ENCODE measurements at places on chromosomes 13 and 19.
A peak's percentile ranks its signal among the peaks of the same experiment; 100 is the strongest.

DNA sequence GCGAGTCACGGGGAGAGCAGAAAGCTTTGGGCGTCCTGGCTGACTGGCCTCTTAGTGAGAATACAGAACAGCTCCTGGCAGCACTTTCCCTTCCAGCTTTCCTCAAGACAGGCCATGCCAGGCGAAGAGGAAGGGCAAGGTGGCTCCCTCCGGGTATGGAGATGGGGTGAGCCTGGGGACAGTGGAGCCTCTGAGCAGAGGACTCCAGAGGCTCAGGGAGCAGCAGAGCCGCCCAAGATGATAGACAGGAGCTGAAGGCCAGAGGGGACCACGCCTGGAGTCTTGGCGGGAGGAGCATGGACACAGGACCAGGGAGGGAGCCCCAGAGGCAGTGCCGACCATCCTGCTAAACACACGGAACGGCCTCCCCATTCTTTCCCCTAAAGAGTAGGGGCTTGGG, 229.1 kb downstream of the TM9SF2 start:
- no peak for DNase-seq

DNA sequence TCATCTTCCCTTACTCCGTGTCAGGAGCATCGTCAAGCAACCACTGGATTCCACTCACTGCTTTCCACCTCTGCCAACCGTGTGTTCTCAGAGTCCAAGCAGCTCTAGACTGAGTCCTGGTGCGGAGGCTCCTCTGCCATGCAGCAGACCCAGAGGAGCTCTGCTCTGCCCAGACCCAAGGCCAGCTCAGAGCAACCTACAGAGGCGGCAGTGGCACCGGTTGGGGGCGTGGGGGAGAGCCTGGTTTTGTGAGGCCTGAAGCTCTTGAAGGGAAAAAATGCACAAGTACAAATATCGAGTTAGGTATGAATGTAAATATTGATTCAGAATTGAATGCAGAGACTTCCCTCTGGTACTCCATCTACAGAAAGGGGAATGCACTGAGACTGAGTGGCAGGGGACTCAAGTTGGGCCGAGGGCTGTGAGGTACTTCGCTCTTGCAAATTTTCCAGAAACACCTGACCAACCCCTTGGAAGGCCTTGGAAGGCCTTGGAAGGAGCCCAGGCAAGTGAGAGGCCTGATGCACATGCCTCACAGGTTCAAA, 46.7 kb downstream of the GJA3 start:
- no peak for DNase-seq

- DNase-seq = no peak
Measured at GRCh38 chr13:26967119-26968038, 204.2 kb downstream of the USP12 start.

- no peak for DNase-seq
Measured at GRCh38 chr13:51601601-51602565, 17.6 kb downstream of the WDFY2 start.

DNA sequence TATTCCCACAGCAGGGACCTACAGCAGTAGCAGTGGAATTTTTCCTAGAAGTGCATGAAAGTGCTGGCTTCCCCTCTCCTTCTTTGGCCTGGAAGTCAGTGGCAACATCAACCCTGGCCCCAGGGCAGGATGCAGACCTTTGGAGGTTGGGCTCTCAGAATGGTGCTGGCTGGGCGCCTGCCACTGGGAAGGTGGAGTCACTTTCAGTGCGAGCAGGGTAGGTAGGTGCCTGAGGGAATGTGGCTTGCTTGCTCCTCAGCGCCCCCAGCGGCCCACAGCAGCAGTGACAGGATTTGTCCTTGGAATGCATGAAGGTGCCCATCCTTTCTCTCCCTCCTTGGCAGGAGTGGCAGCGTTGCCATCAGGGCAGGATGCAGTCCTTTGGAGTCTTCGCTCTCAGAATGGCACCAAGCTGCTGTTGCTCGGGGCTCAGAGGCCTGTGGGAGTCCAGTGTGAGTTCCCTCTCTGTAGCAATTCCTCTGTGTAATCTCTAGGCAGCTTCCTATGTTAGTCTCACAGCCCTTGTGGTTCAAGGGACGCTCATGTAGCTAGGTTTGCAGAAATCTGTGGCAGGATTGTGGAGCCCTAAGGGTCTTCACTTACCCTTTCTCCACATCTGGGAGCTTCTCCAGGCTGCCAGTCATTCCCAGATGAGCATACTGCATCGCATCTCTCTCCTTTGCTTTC, 354.4 kb upstream of the DACH1 start:
- DNase-seq = peak; percentile 1

GRCh38 chr13:50340551-50341287, 325.5 kb downstream of the KCNRG start:
- DNase-seq = no peak

GRCh38 chr19:18300930-18301717, 19.7 kb upstream of the JUND start:
- DNase-seq = peak; percentile 76

GRCh38 chr13:21797736-21798135, 126.9 kb downstream of the FGF9 start:
- no peak for DNase-seq

- DNase-seq = peak; percentile 44
Measured at GRCh38 chr19:13742756-13743155, 21.6 kb upstream of the MRI1 start.

DNA sequence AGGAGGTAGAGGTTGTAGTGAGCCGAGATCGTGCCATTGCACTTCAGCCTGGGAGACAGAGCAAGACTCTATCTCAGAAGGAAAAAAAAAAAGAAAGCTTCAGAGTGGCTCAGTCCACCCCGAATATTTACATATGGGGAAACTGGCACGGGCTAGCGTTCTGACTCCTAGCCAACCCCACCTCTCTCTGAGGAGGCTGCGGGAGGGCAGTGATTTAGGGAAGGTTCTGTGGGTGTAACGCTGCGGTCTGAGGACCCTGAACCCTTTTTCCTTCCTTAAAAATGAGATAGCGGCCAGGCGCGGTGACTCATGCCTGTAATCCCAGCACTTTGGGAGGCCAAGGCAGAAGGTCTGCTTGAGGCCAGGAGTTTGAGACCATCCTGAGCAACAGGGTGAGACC, 5.0 kb downstream of the LRRC25 start:
- peak; percentile 86 for DNase-seq

GRCh38 chr13:64928696-64929499, 2301.2 kb downstream of the PCDH9 start:
- DNase-seq = peak; percentile 82

GRCh38 chr13:65907666-65908525, 1322.2 kb downstream of the PCDH9 start:
- DNase-seq = peak; percentile 24

DNA sequence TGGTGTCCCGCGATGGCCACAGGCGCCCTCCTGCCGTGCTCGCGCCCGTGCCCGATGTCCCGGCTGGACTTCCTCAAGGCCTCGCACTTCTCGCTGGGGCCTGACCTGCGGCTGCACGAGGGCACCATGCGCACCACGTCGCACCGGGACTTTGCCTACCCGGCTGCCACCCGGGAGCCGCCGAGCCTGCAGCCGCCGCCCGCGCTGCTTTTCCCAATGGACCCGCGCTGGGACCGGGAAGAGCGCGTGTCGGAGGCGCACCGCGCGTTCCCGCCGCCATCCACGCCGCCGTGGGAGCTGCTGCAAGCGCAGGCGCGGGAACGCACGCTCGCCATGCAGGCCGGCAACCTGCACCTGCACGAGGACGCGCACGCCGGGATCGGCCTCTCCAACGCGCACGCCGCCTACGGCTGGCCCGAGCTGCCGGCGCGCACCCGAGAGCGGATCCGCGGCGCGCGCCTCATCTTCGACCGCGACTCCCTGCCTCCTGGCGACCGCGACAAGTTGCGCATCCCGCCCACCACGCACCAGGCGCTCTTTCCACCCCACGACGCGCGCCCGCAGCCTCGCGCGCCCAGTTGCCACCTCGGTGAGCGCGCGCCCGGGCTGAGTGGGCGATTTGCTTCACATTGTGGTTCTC, 12.1 kb upstream of the PEX11G start:
- peak; percentile 56 for DNase-seq

- no peak for DNase-seq
Measured at GRCh38 chr13:102311901-102312300, 89.9 kb downstream of the FGF14 start.

GRCh38 chr19:17605761-17606589, 50.5 kb downstream of the COLGALT1 start:
- peak; percentile 62 for DNase-seq

- peak; percentile 24 for DNase-seq
Measured at GRCh38 chr13:34044041-34044440, 226.1 kb downstream of the RFC3 start.

DNA sequence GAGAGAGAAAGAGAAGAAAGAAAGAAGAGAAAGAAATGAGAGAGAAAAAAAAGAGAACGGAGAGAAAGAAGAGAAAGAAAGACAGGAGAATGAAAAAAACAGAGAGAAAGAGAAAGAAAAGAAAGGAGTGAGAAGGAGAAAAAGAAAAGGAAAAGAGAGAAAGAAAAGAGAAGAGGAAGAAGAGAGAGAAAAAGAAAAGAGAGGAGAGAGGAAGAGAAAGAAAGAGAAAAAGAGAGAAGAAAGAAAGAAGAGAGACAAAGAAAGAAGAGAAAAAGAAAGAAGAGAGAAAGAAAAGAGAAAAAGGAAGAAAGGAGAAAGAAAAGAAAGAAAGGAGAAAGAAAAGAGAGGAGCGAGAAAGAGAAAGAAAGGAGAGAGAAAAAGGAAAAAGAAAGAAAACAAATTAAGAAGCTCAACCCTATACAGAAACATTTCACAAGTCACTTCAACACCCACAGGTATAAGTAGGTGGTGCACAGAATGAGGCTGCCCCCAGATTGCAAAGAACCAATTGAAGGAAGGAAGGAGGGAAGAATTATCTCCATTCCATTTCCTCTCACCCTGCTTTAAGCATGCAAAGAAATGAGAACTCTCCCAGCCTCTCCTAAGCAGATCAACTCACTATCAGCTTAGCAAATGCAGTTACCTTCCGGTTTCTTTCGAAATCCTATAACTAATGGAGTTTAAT, 98.8 kb upstream of the CACNA1A start:
- no peak for DNase-seq

DNA sequence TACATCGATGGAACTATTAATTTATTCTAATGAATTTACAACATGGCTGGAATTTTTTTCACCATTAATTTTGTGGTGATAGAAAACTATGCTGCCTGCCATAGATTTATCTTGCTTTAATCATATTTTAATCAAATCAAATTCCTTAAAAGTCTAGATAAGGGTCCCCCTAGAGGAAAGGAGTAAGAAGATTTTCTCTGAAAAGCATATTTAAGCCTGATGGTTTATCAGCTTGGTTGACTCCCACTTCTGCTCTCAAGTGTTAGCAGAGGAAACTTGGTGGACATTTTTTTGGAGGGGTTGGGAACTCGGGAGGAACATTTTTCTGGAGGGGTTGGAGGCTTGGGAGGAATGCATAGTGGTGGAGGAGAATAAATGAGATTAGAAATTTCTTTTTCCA, 253.3 kb downstream of the KCNRG start:
- peak; percentile 51 for DNase-seq

- no peak for DNase-seq
Measured at GRCh38 chr13:112261924-112262323, 114.2 kb upstream of the SPACA7 start.

- DNase-seq = no peak
Measured at GRCh38 chr13:95258619-95259194, 42.5 kb downstream of the ABCC4 start.

DNA sequence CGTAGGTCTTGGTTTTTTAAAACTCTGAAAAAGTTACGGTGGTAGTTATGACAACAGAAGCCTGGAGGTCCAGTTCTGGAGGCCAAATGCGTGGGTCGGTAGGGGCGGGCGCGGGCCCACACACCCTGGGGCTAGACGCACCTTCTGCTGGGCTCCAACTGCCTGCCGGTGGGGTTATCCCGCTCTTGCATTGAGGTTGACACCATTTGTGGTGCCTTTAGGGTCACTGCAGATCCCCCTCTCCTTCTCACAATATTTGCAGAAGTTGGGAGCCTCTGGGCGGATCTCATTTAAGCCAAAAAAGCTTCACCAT, 81.6 kb downstream of the CHST8 start:
- DNase-seq = no peak

GRCh38 chr19:6778386-6778785, 5.9 kb downstream of the VAV1 start:
- DNase-seq = no peak

DNA sequence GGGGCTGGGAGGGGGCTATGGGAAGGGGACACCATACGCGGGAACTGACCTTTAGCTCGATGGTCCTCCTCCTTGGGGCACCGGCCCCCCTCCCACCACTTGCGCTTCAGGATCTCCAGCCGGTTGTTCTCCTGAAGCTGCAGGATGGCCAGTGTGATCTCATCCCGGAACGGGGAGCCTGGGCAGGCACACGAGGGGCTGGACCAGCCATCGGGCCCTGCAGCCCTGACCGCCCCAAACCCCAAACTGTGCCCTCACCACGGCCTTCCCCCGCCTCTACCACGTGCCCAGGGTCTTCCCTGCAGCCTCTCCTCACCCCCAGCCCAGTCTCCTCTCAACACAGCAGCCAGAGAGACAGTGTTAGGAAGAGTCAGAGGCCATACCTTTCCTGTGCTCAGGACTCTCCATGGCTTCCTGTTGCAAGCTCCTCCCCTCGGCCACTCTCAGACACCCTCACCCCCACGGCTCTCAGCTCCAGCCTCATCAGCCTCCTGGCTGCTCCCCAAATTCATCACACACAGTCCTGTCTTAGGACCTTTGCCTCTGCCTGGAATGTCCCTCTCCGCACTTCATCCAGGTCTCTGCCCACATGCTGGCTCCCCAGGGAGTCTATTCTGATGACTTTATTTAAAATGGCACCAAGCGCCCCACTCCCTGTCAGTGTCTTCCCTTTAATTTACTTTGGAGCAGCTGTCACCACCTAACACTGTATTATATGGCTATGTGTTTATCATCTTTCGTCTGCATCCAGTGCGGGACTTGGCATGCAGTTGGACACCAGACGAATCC, 9.7 kb upstream of the ATP1A3 start:
- no peak for DNase-seq

- DNase-seq = no peak
Measured at GRCh38 chr19:42280815-42281145, 11.7 kb downstream of the CIC start.
